ENCODE measurements at places on chromosomes 2 and 18.

- no peak for DNase-seq
- no peak overlapping the region for H3K4me3 ChIP-seq
- peaks cover 7% of the 10 kb centered on the region for H3K4me1 ChIP-seq
- H3K36me3 ChIP-seq = no peaks in the 10 kb centered on the region
- H3K27ac ChIP-seq = no peak overlapping the region
- H3K27me3 ChIP-seq = no peaks in the 10 kb centered on the region
These were observed 305.0 kb upstream of the EPAS1 start for GRCh38 chr2:45992021-45992740.

- no peak overlapping the region for H3K27ac ChIP-seq
- no peaks in the 10 kb centered on the region for H3K27me3 ChIP-seq
- H3K36me3 ChIP-seq = peaks cover 13% of the 10 kb centered on the region
- H3K4me3 ChIP-seq = no peak overlapping the region
- H3K4me1 ChIP-seq = peaks cover 11% of the 10 kb centered on the region
- no peak for DNase-seq
These were observed 14.2 kb downstream of the HPCAL1 start for GRCh38 chr2:10316860-10317259.

DNA sequence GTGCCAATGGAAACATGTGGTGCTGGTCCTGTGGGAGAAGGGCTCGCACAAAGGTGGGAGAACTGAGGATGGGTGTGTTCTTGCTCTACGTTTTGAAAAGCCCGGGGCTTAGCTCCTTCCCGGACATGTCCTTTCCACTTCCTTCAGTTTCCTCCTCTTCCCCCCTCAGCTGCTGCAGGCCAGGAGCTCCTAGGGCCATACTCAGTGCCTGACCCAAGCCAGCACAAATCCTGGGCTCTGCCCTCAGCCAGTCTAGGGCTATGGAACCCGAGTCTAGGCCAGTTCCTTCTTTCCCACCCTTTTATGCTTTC is 1.4 kb upstream of the SIX2 start:
- no peak overlapping the region for H3K27ac ChIP-seq
- peaks cover 26% of the 10 kb centered on the region for H3K4me1 ChIP-seq
- H3K4me3 ChIP-seq = no peak overlapping the region
- H3K27me3 ChIP-seq = peaks cover 79% of the 10 kb centered on the region

DNA sequence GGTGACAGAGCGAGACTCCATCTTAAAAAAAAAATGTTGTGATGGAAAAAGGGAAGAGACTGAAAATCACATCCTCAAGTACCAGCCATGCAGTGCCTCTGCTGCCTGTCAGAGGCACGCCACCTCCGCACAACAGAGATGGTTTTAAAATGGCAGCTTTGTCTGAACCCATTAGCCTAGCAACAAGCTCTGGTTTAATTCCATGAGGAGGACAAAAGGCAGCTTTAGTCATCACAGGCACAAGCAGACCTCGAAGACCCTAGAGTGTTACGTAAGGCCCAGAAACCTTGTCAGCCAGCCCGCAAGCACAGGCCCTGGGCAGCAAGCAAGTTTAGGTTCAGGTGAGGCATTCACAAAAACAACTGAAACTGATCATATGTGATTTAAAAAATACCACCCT is 10.4 kb downstream of the LCT start:
- H3K27me3 ChIP-seq = peaks cover 2% of the 10 kb centered on the region
- H3K36me3 ChIP-seq = peaks cover 13% of the 10 kb centered on the region
- H3K27ac ChIP-seq = no peak overlapping the region
- no peak for DNase-seq
- H3K4me3 ChIP-seq = no peak overlapping the region
- H3K4me1 ChIP-seq = peaks cover 9% of the 10 kb centered on the region

DNA sequence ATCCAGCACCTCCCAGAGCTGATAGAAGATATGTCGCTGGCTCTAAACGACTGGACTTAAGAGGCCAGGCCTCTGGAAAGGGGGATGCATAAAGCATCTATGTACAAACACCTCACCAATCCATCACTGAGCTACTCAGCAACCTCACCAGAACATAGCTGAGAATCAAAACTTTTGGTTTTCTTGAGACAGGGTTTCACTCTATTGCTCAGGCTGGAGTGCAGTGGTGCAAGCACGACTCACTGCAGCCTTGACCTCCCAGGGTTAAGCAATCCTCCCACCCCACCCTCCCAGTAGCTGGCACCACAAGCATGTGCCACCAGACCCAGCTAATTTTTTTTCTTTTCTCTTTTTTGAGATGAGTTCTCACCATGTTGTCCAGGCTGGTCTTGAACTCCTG is 62.9 kb upstream of the MSH6 start:
- H3K4me3 ChIP-seq = no peak overlapping the region
- H3K27me3 ChIP-seq = no peaks in the 10 kb centered on the region
- peaks cover 2% of the 10 kb centered on the region for H3K4me1 ChIP-seq
- no peaks in the 10 kb centered on the region for H3K36me3 ChIP-seq
- DNase-seq = no peak

- H3K36me3 ChIP-seq = peaks cover 6% of the 10 kb centered on the region
- peak overlapping the region; percentile 94 for H3K4me3 ChIP-seq
- peaks cover 1% of the 10 kb centered on the region for H3K27me3 ChIP-seq
- DNase-seq = peak; percentile 67
These were observed 500 bp downstream of the CCNYL1 start for GRCh38 chr2:207711750-207712530.

- no peaks in the 10 kb centered on the region for H3K4me1 ChIP-seq
- H3K27ac ChIP-seq = no peak overlapping the region
- DNase-seq = no peak
These were observed 364.5 kb upstream of the CDH2 start for GRCh38 chr18:28541276-28541930.

GRCh38 chr2:28656937-28657615 is 94.6 kb upstream of the PPP1CB start:
- no peak overlapping the region for H3K4me3 ChIP-seq
- peaks cover 15% of the 10 kb centered on the region for H3K4me1 ChIP-seq
- H3K27ac ChIP-seq = no peak overlapping the region
- peaks cover 4% of the 10 kb centered on the region for H3K36me3 ChIP-seq
- no peak for DNase-seq

DNA sequence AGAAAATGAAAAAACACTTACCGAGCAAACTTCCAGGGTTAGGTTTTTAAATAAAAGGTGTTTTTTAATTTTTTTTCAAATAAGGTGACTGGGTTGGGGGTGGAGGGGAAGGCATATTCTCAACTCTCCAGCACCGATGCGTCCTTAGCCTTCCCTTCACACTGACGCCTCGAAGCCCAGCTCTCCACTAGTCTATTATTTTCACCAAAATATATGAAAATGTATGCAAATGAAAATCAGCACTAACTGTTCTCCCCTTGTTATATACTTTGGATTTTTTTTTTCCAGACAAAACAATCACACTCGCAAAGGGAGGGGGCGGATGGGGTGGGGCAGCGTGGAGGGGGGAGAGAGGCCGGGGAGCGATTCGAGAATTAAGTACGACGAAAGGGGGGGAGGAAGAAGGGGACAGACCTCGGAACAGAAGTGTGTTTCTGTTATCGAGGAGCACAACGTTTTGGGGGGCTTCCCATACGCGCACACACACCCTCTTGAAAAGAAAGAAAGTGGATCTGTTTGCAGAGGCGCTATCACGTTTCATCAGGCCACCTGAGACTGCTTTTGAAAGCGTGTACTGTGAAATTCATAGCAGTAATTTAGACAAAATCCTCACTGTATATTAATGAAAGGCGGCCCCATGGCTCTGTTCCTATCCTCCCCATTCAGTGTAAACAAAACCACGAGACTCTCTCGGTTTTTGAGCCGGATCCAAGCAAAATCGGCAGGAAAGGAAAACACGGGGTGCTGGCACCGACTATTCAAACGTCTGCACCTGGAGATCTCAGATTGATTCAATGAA is 2.4 kb upstream of the POU3F3 start:
- no peak overlapping the region for H3K27ac ChIP-seq
- H3K27me3 ChIP-seq = peaks cover 82% of the 10 kb centered on the region
- DNase-seq = no peak
- peaks cover 11% of the 10 kb centered on the region for H3K36me3 ChIP-seq
- H3K4me3 ChIP-seq = no peak overlapping the region
- peaks cover 24% of the 10 kb centered on the region for H3K4me1 ChIP-seq

DNA sequence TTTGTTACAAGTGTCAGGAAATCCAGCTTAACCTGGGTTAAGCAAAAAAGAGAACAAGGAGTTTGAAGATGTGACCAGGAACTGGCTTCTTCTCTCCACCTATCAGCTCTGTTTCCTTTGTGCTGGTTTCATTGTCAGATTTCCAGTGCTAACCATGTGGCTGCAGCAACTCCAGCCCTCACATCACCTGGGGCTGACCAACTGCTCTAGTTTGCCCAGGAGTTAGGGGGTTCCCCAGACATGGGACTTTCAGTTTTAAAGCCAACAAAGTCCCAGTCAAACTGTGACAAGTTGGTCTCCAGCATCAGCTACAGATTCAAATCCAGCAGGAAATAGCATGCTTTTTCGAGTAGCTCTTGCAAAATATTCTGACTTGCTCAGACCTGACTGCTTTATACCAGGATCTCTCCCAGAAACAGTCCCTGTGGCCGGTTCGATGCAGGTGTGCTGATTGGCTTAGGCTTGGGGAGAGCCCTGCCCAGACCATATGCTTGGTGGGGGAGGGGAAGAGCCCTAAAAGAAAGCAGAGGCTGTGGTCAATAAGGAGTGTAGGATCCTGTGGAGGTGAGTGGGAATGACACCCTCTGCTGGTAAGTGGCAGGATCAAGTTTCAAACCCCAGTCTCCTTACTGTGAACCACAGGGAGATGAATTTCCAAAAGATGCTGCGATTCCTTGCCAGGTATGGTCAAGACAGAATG is 49.5 kb downstream of the KCNE4 start:
- H3K27ac ChIP-seq = no peak overlapping the region
- H3K4me1 ChIP-seq = no peaks in the 10 kb centered on the region
- no peak for DNase-seq
- no peaks in the 10 kb centered on the region for H3K36me3 ChIP-seq
- H3K4me3 ChIP-seq = no peak overlapping the region

- H3K27ac ChIP-seq = no peak overlapping the region
- peaks cover 21% of the 10 kb centered on the region for H3K4me1 ChIP-seq
- H3K27me3 ChIP-seq = no peaks in the 10 kb centered on the region
- no peak overlapping the region for H3K4me3 ChIP-seq
These were observed 114.5 kb downstream of the USP34 start for GRCh38 chr2:61356261-61356957.

DNA sequence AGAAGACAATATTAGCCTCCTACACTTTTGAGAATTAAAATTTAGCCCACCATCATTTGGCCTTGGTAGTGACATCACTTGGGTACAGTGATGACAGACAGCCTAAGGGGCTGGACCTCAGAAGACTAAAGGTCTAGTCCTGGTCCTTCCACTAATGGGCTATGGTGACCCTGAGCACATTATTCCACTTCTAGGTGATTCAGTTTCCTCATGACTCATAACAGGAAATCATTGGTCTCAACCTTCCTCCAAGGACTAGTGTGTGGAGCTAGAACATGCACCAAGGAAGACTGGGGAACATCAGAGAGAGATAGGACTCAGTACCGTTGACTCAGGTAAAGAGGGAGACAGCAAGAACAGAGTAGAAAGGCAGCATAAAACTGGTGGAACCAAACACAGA is 64.0 kb downstream of the TFCP2L1 start:
- no peak overlapping the region for H3K4me3 ChIP-seq
- H3K36me3 ChIP-seq = no peaks in the 10 kb centered on the region
- H3K27me3 ChIP-seq = peaks cover 3% of the 10 kb centered on the region
- no peak for DNase-seq

DNA sequence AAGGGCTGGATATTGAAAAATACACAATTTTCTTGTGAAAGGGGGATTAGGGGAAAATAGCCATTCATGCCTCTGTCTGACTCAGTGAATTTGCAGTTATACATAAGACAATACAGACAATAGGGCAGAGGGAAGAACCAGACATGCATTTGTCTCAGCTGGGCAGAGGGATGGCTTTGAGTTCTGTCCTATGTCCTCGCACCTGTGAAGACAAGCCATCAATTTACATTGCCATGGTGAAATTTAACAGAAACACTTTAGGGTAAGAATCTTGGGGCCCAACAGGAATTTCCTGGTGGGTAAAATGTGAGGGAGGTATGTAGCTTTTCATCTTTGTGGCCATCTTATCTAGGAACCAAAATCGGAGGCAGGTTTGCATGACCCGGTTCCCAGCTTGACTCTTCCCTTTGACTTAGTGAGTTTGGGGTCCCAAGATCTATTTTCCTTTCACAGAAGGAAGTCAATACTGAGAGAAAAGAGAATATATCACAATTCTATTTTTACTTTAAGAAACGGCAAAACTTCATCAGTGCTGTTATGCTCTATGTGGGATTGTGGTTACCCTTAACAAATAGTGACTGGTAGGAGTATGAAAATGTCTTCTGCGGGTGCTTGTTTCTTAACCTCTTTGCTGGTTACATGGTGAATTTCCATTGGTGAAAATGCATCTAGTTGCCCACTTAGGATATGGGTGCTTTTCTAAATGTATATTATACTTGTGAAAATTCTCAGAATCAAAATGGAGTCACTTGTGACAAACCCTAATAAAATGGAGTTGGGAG is 221.8 kb downstream of the SPP2 start:
- no peaks in the 10 kb centered on the region for H3K27me3 ChIP-seq
- peaks cover 72% of the 10 kb centered on the region for H3K4me1 ChIP-seq
- H3K4me3 ChIP-seq = no peak overlapping the region
- peak overlapping the region; percentile 32 for H3K27ac ChIP-seq

DNA sequence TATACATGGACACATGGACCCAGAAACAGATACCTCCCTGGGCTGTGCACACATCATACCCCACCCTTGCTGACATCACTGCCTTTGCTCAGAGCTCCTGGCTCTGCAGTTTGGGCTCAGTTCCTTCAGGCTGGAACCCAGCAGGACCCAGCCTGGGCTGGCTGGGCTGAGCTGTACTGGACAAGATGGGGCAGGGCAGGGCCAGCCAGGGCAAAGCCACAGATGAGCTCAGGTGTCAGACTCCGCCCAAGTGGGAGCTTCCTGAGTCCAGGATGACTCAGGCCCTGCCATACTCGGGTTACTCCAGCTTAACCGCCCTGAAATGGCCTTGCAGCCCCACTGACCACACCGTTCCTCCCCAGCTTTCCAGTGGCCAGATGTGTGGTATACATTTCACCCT is 284.9 kb downstream of the OSR1 start:
- no peaks in the 10 kb centered on the region for H3K27me3 ChIP-seq
- H3K27ac ChIP-seq = no peak overlapping the region
- no peak overlapping the region for H3K4me3 ChIP-seq
- H3K4me1 ChIP-seq = no peaks in the 10 kb centered on the region

- no peaks in the 10 kb centered on the region for H3K27me3 ChIP-seq
- peak overlapping the region; percentile 94 for H3K4me3 ChIP-seq
- DNase-seq = no peak
- H3K36me3 ChIP-seq = peaks cover 38% of the 10 kb centered on the region
These were observed 2.6 kb downstream of the PMAIP1 start for GRCh38 chr18:59902131-59902992.

GRCh38 chr2:101540518-101540917 is 65.6 kb upstream of the RFX8 start:
- H3K4me3 ChIP-seq = no peak overlapping the region
- no peaks in the 10 kb centered on the region for H3K4me1 ChIP-seq
- no peaks in the 10 kb centered on the region for H3K27me3 ChIP-seq
- no peak for DNase-seq
- no peak overlapping the region for H3K27ac ChIP-seq

Data from activated CD4-positive, alpha-beta memory T cell treated with anti-CD3 and anti-CD28 coated beads, Interleukin-2, amount 10 ng/mL, durations not matched to agents 7 days and 5 days (primary cell).